ENCODE measurements at places on chromosomes 11 and 22.

GRCh38 chr22:47322854-47323253 is 560.4 kb downstream of the TBC1D22A start:
- DNase-seq = no peak

DNA sequence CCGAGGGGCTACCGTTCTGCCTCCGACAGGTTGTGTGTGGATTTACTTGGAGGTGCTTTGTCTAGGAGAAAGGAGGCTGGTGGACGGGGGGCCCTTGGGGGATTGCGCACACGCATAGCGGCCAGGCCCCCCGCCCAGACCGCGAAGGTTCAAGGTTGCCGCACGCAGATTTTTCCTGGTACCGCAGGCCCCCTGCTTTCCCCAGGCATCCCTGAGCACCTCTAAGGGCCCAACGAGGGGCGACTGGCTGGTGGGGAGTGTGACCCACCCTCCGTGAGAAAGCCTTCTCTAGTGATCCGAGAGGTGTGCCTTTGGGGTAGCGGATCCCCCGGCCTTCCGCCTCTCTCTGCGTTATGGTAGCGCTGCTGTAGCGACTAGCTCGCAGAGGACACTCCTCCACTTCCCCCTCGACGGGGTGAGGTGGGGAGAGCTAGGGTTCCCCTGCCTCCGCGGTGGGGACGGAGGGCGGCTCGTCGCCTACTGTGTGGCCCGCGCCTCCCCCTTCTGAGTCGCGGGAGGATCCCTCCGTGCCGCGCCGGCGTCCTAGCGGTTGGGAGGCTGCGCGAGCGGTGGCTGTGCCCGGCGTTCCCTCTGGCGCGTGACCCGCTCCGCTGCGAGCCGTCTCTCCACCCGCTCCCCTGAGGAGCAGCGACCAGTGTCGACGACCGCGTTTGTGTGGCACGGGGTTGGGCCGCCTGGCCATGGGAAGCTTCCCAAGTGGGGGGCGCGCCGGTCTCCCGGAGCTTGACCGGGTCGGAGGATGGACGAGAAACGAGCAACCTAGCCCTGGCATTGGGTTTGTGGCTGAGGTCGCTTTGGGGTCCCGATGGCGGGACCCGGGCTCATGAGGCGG is 3900.0 kb upstream of the OR11H1 start:
- DNase-seq = no peak

- DNase-seq = peak; percentile 77
Observed at GRCh38 chr11:130894322-130895025, 21.8 kb downstream of the SNX19 start.

GRCh38 chr11:65586676-65587075 is 8.9 kb downstream of the KCNK7 start:
- DNase-seq = no peak

DNA sequence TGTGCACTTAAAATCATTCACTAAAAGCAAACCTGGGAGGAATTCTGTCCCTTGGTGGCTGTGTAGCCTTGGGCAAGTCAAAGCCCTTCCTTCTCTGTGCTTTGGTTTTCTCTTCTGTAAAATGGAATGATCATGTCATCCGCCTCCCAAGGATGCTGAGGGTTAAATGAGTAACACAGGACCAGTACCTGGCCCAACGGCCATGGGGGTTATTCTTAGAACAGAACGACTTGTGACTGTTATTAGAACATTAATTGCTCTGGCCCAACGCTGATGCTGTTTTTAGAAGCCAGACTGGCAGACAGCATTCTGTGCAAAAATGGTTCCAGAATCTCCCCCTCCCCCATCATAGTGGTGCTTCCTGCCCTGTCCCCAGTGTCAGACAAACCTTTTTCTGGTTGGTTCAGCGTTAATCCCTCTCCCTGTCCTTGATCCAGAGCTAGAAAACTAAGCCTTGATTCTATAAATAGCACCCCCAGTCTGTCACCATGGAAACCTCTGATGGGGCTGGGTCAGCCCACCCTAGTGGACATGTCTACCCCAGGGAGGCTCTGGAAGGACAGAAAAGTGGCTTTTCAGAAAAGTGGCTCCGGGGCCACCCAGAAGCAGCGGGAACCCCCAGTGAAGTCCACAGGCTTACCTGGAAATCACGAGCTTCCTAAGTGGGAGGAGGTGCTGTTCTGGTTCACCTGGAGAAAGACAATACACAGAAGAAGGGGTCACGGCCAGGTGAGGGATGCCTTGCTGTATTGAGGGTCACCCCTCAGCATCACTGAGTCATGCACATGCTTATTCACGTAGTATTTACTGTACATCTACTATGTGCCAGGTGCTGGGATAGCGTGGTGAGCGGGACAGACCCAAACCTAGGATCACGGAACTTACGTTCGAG is 15.5 kb upstream of the TFIP11 start:
- no peak for DNase-seq

GRCh38 chr11:134512571-134513538 is 100.8 kb upstream of the B3GAT1 start:
- DNase-seq = no peak

- DNase-seq = peak; percentile 71
Observed at GRCh38 chr11:58576887-58577471, 1.3 kb upstream of the LPXN start.

- peak; percentile 16 for DNase-seq
Observed at GRCh38 chr11:2194877-2195755, 23.5 kb upstream of the TH start.

- no peak for DNase-seq
Observed at GRCh38 chr22:37923927-37924326, 17.8 kb downstream of the MICALL1 start.

GRCh38 chr11:34633640-34633989 is 12.7 kb downstream of the EHF start:
- DNase-seq = no peak

- peak; percentile 66 for DNase-seq
Observed at GRCh38 chr22:36411589-36412258, 24.0 kb upstream of the MYH9 start.

DNA sequence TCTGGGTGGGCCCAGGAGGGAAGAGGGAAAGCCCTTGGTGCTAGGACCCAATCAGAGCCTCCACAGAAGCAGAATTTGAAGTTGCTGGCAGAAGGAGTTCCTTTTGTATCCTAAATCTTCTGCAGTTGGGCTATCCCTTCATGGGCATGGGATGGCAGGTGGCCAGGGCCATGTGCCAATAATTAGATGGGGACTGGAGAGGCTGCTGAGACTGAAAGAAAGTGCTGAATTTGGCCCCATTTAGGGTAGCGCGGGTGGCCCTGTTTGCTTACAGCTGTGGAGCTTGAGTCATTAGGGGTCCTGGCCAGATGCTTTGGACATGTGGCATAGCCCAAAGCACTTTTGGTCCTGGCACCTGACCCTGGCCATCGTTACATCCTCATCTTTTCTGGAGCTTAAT is 27.1 kb downstream of the PARVA start:
- DNase-seq = no peak

- DNase-seq = no peak
Observed at GRCh38 chr22:47928631-47929030, 1166.2 kb downstream of the TBC1D22A start.

- DNase-seq = no peak
Observed at GRCh38 chr11:11779975-11780374, 61.8 kb upstream of the USP47 start.

- DNase-seq = no peak
Observed at GRCh38 chr11:73225001-73225686, 7.1 kb downstream of the P2RY2 start.

- no peak for DNase-seq
Observed at GRCh38 chr11:115710426-115710825, 206.2 kb upstream of the CADM1 start.

DNA sequence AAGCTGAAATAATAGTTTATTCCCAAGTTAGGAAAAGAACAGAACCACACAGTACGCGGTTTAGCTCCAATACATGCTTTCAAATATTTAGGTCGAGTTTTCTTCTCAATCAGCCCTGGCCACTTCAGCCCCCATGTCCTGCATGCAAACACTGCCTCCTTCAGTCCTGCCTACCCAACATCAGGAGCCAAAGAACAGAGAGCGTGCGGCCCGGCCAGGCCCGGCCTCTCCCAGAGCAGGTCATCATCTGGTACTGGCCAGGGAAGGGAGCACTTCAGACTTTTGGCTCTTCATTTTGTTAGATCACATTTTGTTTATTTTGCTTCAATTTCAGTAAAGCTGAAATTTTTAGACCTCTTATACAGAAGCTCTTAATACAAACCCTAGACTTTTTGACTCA is 6.7 kb downstream of the BRD1 start:
- no peak for DNase-seq

GRCh38 chr11:21861314-21861713 is 331.6 kb upstream of the ANO5 start:
- DNase-seq = no peak

GRCh38 chr11:44680982-44681597 is 45.7 kb upstream of the TSPAN18 start:
- no peak for DNase-seq

- DNase-seq = no peak
Observed at GRCh38 chr22:39422101-39422500, 22.5 kb downstream of the TAB1 start.

- no peak for DNase-seq
Observed at GRCh38 chr22:20395181-20395906, 1.4 kb downstream of the ZNF74 start.

GRCh38 chr11:108224911-108225786 is 2.3 kb downstream of the ATM start:
- DNase-seq = peak; percentile 26

GRCh38 chr11:46444305-46444704 is 52.7 kb upstream of the CHRM4 start:
- no peak for DNase-seq

DNA sequence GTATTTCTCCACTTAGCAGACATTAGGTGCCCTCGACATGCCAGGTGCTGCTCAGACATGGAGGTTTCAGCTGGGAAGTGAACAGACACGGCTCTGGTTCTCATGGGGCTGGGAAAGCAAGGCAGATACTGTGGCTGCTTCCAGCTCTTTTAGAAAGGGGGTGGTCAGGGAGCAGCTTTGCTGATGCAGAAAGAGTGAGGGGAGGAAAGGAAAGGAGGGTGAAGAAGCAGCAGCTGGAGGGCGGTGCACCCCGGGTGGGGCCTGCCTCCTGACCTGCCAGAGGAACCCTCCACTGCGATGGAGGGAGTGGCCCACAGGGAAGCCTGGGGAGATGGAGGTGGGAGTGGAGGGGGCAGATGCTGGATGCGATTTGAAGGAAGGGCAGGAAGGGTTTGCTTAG is 76.8 kb downstream of the MORC2 start:
- no peak for DNase-seq

DNA sequence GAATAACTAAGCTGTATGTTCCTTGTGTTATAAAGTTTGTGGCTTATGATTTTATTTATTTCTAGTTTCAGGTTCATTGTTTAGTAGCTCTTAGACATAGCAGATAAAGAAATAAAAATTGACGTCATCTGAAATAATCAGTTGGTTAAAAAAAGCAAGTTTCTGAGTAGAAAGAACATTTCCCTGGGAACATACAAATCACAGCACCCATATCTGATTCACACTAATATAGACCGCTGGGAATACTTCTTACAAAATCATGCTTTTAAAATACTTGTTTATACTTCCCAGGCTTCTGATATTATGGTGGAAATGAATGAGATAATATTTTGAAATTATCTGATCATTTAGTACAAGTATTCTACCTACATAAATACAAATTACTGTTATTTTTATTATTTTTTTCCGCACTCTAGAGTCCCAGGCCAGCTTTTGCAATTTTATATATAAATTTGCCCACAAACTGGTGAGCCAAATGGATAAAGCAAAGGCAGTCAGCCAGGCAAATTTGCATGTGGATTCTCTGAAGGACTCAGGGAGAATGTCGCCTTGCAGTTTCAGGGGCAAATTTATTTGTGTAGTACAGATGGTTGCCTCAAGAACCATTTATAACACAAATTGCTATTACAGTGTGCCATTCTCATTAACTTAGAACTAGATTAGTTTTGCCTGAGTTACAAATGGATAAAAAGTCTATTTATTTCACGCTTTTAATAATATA is 62.9 kb upstream of the SC5D start:
- no peak for DNase-seq

DNA sequence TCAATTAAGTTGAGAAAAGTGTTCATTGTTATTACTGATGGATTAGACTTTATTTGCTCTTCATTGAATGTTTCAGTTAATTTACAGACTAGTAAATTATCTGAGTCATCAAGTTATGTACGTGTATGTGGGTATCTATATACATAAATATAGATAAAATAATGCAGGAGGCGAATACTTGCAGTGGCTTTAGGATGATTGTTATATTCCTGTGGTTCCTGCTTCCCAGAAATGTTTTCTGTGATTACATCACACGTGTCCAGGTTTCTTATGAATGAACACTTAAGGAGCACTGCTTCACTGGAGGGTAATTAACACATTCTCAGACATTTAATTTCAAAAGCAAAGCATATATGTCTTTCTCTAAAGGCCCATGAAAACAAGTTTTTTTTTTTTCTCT is 28.4 kb downstream of the YAP1 start:
- no peak for DNase-seq

GRCh38 chr11:2725368-2726300 is 25.8 kb upstream of the KCNQ1OT1 start:
- no peak for DNase-seq

DNA sequence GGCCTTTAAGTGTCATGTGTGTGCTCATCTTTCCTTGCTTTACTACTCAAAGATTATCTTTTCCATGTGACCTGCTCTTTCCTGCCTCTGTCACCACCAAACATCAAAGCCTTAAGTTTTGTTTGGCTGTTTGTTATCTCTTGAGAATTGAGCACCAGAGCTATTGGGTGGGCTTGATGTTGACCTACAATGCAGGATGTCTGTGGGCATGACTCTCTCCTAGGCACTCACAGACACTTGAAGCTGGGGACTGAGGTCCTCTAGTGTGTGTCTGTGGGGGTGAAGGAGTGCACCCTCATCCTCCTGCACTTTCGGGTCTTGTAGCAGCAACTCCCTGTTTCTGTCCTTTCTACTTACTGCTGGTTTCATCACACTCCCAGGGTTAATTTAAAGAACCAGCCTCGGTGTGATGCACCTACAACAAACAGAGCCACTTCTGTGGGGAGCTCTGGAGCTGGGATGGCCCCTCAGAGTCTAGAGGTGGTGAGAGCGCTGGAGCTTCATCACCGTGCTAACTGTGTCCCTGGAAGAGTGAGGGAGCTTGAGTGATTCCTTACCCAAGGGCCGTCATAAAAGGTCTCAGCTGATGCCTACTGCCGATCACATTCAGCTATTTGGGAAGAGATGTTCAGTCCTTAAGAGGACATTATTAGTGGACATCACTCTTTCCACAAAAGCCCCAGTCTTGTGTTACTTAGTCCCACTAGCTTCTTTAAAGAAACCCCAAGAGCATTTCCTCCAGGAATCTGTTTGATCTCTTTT is 56.3 kb downstream of the LRRC74B start:
- DNase-seq = no peak

All from hematopoietic multipotent progenitor cell treated with erythropoietin and hydrocortisone succinate and interleukin-3 and kit ligand, for 17 days (in vitro differentiated cells).